ENCODE measurements at places on chromosomes 16 and 17. TPM values are rescaled to one million over a fixed set of nuclear protein-coding genes. Genes with fewer than 3 reads are reported as not detected.

ADAP2 gene
- 3.0 TPM for total RNA-seq

ALOX15 gene
- total RNA-seq, result not detected

CTRB2 gene
- total RNA-seq, result not detected

HBA1 gene
- total RNA-seq, result not detected

HS3ST4 gene
- total RNA-seq, result not detected

CRISPLD2 gene
- total RNA-seq, result 5.4 TPM

SLC5A10 gene
- not detected for total RNA-seq

SLC35B1 gene
- total RNA-seq, result 60.6 TPM

ERN2 gene
- 0.12 TPM for total RNA-seq

METRN gene
- 79.5 TPM for total RNA-seq

GRIN2A gene
- total RNA-seq, result 2.1 TPM
